ENCODE measurements at places on chromosomes 6 and 20. TPM values are rescaled to one million over a fixed set of nuclear protein-coding genes. Genes with fewer than 3 reads are reported as not detected.
A peak's percentile ranks its signal among the peaks of the same experiment; 100 is the strongest.

DNA sequence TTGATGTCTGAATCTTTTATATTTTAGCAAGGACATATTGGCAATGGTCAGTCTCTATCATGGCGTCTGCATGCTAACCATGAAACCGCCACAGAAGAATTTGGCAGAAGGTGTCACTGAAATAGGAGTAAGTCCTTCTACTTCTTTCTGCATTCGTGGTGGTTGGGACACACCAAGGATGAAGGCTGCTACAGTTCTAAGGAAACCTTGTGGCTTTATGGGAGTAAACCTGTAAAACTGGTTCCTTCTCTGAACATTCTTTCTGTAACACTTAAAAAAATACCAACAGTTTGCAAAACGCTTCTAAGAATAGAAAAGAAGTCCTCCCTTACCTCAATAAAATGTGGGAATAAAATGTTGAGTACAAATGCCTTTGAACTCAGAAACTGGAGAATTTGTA, 195.3 kb downstream of the SLC24A3 start:
- no peaks in the 10 kb centered on the region for H3K4me1 ChIP-seq
- peaks cover 5% of the 10 kb centered on the region for H3K27me3 ChIP-seq
- DNase-seq: no peak
- H3K4me3 ChIP-seq: no peak overlapping the region
- H3K27ac ChIP-seq: no peak overlapping the region

DNA sequence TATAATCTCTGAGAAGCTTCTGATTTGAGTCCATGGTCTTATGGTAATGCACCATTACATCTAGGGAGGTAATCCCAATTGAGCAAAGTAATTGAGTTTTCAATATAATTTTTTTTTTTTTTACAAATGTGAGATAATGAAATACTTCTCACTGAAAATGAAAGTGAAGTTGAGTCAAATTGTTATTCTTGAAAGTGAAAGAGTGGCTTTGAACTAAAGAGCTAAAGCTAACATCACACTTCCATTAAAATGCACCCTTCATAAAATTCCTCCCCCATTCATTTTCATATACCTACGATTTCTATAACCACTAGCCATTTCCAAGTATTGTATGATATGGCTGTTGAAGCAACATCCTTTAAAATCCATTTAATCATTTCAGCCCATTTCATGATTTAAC, 149.1 kb upstream of the IMPG1 start:
- DNase-seq: no peak
- H3K4me3 ChIP-seq: no peak overlapping the region
- no peaks in the 10 kb centered on the region for H3K27me3 ChIP-seq

DNA sequence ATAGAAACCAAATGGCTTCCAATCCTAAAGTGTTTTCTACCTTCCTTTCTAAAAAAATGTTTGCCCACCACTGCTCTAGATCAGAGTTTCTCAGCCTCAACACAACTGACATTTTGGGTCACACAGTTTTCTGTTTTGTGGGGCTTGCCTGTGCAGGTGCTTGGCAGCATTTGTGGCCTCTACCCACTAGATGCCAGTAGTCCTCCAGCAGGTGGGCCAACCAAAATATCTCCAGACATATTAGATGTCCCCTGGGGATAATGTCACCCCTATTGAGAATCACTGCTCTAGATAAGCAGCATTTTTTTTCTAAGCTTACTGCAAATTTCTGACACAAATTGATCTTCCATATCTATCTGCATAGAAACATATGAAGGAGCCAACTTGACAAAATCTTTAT, 26.3 kb upstream of the EPM2A start:
- no peak overlapping the region for H3K4me3 ChIP-seq
- H3K27ac ChIP-seq: no peak overlapping the region
- H3K36me3 ChIP-seq: peaks cover 1% of the 10 kb centered on the region
- H3K27me3 ChIP-seq: no peaks in the 10 kb centered on the region
- H3K4me1 ChIP-seq: no peaks in the 10 kb centered on the region
- no peak for DNase-seq

DNA sequence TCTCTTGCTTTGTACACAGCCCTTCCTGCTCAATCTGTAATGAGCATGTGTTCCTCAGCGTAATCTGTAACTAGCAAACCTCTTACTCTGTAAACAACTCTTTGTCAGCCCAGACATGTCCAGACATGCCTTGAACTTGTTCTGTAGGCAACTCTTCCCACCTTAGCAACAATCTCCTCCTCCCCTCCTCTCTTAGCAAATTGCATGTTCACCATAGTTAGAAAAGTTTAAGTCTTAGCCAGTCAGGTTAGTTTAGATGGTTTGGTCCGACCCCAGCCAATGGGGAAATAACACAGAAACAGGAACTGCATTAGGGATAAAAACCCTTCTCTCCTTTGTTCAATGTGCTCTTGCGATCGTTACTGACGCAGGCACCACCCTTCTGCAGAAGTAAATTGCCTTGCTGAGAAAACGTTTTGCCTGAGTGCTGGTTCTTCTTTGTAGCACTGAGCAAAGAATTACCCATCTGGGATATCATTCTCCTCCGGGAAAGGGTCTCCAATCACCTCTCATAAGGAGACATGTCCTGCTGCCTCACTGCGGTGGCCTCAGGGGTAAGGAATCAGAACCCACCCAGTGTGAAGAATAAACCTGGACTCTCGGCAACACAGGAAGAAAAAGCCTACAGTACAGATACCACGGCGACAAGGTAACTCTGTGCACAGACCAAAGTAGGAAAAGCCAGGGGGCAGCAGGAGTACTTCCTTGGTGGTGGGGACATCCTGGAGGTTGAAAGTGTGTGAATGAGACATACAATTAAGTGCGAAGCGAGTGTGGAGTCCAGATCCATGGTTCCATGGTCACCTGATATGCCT, 26.2 kb downstream of the PLN start:
- no peak overlapping the region for H3K4me3 ChIP-seq
- H3K4me1 ChIP-seq: peaks cover 10% of the 10 kb centered on the region
- peak overlapping the region; percentile 72 for H3K27ac ChIP-seq
- DNase-seq: no peak

DNA sequence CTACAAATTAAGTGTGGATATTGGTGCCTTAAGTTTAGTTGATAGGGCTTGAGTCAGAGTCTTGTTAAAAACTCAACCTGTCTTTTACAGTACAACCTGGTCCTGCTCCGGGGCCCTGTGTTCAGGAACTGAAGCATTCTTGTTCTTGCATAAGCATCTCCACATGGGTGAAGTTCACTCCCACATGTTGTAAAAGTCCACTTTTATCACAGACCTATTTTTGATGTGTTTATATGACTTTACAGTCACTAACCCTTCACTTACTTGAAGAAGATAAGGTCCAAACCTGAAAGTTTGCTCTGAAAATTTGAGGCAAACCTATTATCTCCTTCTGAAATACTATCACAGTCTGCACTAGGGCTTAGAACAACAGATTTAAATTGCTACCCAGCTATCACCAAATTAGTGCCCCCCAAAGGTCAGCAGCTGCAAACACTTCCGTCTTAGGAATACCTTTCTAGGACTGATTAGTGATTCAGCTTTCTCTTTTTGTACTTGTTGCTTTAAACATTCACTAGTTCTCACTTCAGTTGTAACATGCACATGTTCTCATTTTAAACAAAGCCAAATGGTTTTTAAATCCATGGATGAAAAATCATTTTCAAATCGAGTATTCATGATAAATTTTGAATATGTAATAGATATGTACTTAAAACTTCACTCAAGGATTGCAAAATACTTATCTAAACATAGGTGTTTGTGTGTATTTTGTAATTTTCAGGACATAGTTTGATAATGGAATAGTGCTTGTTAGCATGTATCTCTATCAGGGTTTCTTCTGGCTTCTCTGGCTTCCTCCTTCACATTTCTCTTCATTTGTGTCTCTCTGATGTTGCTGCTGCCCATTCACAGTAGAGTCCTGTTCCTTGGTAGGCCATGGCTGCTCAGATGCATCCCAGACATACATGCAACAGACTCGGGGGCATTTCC, 469.8 kb upstream of the SOX4 start:
- no peak overlapping the region for H3K27ac ChIP-seq
- DNase-seq: no peak
- H3K4me1 ChIP-seq: no peaks in the 10 kb centered on the region
- H3K27me3 ChIP-seq: no peaks in the 10 kb centered on the region

DNA sequence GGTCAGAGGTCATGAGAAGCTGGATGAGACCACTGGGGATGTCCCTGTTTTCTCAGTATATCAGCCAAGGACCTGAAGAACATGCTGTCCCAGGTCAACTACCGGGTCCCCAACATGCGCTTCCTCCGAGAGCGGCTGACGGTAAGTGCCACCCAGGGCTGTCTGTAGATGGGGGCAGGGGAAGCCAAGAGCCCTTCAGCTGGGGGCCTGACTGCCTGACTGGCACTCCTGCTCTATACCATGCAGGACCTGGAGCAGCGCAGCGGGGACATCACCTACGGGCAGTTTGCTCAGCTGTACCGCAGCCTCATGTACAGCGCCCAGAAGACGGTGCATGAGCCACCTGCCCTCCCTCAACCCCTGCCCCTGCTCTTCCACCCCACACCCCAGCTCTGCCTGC, 25.1 kb downstream of the PLCG1 start:
- peaks cover 48% of the 10 kb centered on the region for H3K36me3 ChIP-seq
- H3K4me1 ChIP-seq: peaks cover 76% of the 10 kb centered on the region
- no peak for DNase-seq
- no peak overlapping the region for H3K4me3 ChIP-seq
- peak overlapping the region; percentile 86 for H3K27ac ChIP-seq

DNA sequence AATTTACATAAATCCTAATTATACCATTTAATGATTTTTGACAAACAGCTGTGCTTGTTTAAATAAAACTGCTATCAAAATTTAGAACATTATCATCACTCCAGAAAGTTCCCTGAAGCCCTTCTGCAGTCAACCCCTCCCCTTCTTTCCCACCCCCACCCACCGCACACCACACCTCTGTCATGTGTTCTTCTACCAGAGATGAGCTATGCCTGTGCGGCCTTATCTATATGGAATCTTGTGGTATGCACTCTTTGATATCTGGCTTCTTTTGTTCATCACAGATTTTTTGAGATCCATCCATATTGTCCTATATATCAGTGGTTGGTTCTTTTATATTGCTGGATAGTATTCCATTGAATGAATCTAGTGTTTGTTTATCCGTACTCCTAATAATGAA, 7.2 kb downstream of the MYLIP start:
- peaks cover 87% of the 10 kb centered on the region for H3K4me1 ChIP-seq
- peak overlapping the region; percentile 71 for H3K4me3 ChIP-seq
- H3K27ac ChIP-seq: peak overlapping the region; percentile 98
- peaks cover 23% of the 10 kb centered on the region for H3K36me3 ChIP-seq
- H3K27me3 ChIP-seq: no peaks in the 10 kb centered on the region

DNA sequence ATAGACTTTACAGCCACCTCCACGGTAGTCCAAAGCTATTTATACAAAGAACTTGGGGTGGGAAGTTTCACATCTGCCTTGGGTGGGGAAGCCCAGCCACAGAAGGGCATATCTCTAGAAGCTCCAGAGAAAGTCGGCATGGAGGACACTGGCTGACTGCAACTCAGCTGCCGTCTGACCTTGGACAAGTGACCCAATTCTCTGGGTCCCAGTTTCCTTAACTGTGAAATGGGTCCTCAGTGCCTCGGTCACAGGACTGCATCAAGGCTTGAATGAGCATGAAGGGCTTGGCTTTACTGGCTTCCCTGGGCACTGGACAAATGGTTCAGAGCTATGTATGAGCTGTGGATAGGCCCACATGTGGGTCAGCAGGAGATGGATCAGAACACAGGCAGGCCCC, 58.6 kb downstream of the NOL4L start:
- H3K36me3 ChIP-seq: no peaks in the 10 kb centered on the region
- H3K4me1 ChIP-seq: peaks cover 73% of the 10 kb centered on the region
- peak overlapping the region; percentile 88 for H3K27ac ChIP-seq

DNA sequence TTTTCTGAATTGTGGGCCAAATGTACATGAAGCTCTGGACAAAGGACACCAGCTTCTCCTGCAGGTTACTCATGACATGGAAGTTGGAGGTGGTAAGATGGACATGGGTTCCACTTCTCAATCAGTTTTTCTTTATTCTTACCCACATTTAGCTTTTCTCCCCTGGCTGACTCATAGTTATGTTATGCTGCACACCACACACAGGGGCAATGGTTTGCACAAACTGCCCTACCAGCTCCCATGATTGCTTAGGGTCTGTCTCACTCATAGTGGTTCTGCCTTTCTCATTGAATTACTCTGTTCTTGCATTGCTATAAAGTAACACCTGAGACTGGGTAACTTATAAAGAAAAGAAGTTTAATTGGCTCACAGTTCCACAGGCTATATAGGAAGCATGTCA, 4.5 kb upstream of the CD109 start:
- H3K4me3 ChIP-seq: no peak overlapping the region
- peaks cover 28% of the 10 kb centered on the region for H3K4me1 ChIP-seq
- DNase-seq: peak; percentile 19
- peaks cover 13% of the 10 kb centered on the region for H3K36me3 ChIP-seq
- H3K27me3 ChIP-seq: peaks cover 24% of the 10 kb centered on the region
- H3K27ac ChIP-seq: peak overlapping the region; percentile 54

DNA sequence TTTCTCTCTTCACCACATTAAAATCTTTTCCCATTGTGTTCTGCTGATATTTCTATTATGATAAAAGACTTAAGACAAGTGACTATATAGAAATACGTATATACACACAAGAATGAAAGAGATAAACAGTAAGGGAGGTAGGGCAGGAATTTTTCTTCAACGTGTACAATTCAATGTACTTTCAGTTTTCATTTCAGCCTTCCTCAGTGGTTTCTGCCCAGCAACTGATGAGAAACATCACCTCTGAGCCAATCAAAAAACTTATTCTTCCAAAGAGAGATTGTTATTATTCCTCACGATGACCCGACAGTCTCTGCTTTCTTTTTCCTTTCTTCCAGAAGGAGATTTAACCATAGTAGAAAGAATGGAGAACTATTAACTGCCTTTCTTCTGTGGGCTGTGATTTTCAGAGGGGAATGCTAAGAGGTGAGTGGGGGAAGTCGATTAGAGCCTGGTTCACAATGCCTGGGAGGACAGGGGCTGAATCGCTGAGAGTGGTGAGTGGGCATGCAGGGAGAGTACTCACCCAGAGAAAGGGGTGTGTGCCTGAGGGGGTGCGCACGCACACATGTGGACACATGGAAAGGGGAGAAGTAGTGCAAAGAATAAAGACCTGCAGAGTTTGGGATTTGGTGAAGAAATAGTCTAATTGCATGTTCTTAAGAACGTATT, at the start of gene BTN3A1:
TSS of gene BTN3A1 (plus strand) at position 289 of the 672 bp plus-strand sequence. CDS start 3,289 bp downstream, outside the sequence.
- DNase-seq: peak; percentile 80
- peaks cover 20% of the 10 kb centered on the region for H3K36me3 ChIP-seq
- H3K27me3 ChIP-seq: no peaks in the 10 kb centered on the region
- peaks cover 48% of the 10 kb centered on the region for H3K4me1 ChIP-seq

DNA sequence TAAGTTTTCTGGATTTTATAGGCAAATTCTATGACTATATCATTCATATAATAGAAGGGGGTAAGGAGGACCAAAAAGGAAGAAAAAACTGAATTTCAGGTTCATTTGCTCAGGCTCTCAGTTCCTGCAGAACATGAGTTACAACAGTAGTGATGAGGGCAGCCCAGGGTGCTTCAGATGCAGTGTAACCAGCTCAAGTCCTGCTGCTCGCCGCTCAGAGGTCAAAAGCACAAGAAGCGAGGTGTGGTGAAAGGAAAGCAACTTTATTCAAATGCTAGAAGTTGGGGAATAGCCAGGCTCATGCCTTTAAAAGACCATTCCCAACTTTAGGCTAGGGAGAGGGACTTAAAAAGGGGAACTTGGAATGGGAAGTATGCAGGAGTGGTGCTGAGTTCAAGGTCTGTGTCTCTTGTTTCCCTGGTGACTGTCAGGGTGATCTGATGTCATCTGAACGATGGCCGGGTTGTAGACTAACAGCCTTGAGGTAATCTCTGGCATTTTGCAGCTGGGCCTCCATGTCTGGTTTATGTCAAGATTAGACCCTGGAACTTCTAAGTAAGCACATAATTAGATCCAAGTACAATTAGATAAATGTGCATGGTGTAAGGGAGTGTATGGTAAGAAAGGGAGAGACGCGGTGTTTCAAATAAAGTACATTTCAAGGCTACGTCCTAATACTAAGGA, 14.5 kb upstream of the SEC63 start:
- no peaks in the 10 kb centered on the region for H3K36me3 ChIP-seq
- peaks cover 13% of the 10 kb centered on the region for H3K27me3 ChIP-seq
- H3K4me1 ChIP-seq: no peaks in the 10 kb centered on the region

Gene CRISP3
- total RNA-seq: not detected

Data from activated T-cell treated with anti-CD3 and anti-CD28 coated beads, Interleukin-2, amount 50 U/mL, for 72 hours (primary cell).